IPS-NIHi11 (cell line): ENCODE measurements at places on chromosomes 12 and 14.
A peak's percentile ranks its signal among the peaks of the same experiment; 100 is the strongest.

DNA sequence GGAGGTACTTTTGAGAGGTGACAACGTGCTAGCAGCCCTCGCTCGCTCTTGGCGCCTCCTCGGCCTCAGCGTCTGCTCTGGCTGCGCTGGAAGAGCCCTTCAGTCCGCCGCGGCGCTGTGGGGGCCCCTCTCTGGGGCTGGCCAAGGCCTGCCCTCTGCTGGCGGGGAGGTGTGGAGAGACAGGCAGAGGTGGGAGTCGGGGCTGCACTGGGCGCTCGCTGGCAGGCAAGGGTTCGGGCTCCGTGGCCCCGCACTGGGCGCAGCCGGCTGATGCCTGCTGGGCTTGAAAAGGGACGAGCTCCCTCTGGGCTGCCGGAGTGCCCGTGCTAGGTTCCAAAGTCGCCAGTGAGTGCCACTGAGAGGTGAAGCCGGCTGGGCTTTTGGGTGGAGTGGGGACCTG lies 580.0 kb downstream of the DIO2 start:
- DNase-seq, result peak; percentile 17

DNA sequence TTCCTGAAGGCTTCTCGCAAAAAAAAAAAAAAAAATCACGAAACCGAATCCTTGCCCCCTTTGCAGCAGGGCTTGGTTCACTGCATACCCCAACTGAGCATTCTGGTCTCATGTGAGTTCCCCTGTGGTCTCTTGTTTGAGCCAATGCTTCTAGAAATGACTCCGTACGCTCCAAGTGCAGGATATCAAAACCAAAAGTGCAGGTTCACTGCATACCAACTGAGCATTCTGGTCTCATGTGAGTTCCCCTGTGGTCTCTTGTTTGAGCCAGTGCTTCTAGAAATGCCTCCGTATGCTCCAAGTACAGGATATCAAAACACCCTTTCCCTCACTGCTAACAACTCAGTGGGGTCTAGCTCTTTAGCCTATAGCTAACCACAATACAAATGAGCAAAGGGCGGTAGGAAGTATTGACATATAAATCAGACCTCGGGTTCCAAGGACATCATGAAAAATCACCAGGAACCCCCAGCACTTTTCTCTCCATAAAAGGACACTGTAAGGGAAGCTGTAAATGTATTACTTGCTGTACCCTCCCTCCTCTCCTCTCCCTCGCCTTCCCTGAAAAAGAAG lies 206.3 kb upstream of the NOS1 start:
- no peak for DNase-seq

DNA sequence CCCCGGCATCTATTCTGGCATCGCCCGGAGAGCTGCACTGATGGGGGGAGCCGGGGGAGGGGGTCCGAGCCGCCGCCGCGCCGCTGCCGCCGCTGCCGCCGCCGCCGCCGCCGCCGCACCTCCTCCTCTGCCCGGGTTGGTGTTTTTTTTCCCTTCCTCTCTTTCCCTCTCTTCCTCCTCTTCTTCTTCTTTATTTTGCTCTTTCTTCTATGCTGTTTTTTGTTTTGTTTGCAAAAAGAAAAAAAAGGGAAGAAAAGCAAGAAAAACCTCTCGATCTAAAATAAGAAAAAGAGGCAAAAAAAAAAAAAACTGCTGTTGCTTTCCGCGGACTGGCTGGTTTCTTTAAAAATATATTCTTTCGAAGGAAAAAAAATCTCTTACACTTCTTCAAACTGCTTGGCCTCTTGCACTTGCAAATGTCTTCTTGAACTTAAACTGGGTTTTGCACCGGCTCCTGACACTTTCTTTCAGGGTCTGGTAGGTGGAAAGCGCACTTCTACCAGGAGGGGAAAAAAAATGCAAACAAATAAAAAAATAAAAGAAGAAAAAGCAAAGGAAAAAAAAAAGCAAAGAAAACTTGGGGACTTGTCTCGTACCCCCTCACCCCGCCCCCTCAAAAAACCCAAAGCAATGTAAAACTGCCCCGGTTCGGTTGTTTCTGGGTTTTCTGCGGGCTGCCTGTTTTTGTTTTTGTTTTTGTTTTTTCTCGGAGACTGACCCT lies 616 bp downstream of the BCL11B start:
- DNase-seq, result no peak

GRCh38 chr14:67571991-67572323 lies 28.1 kb downstream of the PIGH start:
- no peak for DNase-seq

DNA sequence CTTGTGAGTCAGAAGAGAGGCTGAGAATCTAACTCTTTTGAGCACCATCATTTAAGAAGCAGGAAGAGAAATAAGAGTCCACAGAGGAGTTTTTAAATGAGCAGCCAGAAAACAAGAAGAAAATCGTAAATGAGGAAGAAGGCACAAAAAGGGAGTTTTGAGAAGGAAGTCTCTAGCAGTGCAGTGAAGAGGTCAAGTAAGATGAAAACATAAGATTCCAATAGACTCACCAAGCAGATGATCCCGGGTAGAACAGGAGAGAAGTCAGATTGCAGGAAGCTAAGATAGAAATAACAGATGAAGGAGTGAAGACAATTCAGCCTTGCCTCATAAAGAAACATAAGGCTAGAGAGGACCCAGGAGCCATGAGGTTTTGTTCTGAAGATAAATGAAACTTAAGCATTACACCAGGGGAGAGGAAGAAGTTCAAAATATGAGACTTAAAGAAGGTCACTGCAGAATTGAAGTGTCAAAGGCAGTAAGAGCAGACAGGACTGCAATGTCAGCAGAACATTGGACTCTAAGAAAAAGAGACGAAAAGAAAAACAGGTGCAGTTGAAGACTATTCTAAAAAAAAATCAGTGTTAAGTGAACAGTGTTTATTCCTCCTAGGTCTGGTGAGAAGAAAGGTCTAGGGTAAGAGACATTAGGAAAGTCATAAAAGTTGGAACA lies 229.0 kb downstream of the SEC23A start:
- no peak for DNase-seq

GRCh38 chr14:58465421-58465820 lies 37.9 kb downstream of the KIAA0586 start:
- DNase-seq, result no peak

DNA sequence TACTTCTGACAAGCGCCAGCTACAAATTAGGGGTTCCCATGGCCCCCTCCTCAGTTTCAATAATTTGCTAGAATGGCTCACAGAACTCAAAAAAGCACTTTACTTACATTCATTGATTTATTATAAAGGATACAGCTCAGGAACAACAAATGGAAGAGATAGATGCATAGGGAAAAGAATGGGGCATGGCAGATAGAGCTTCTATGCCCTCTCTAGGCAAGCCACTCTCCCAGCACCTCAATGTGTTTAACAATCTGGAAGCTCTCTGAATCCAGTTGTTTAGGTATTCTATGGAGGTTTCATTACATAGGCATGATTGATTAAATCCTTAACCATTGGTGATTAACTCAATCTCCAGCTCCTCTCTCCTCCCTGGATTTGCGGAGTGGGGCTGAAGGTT lies 184.5 kb upstream of the DAAM1 start:
- no peak for DNase-seq

DNA sequence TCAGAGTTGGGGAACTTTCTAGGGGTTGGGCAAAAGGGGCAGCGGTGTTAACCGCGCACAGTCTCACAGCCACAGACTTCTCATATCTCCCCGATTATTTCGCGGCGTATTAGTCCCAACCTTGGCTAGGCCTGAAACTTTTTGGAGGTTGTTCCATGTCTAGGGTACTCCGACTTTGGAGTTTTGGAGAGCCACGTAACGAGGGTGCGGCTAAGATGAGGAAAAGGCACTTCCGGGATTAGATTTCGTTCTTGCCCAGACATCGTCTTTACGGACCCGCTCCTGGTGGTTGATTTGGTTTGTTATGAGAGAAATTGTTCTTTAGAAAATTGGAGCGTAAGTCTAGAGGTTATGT lies 513 bp downstream of the CCNK start:
- DNase-seq, result peak; percentile 12

- DNase-seq, result no peak
These were observed 4.0 kb upstream of the LIMA1 start for GRCh38 chr12:50287271-50287670.

GRCh38 chr12:103924761-103925641 lies 5.2 kb upstream of the HSP90B1 start:
- no peak for DNase-seq
